ENCODE measurements at places on chromosomes 2 and 18. TPM values are rescaled to one million over a fixed set of nuclear protein-coding genes. Genes with fewer than 3 reads are reported as not detected.

TACR1 gene
- total RNA-seq, result 0.73 TPM

GRCh38 chr2:145715601-145716000 lies 1195.7 kb upstream of the ZEB2 start:
- no peaks in the 10 kb centered on the region for H3K27me3 ChIP-seq
- DNase-seq, result no peak
- no peaks in the 10 kb centered on the region for H3K36me3 ChIP-seq
- no peaks in the 10 kb centered on the region for H3K4me1 ChIP-seq
- H3K4me3 ChIP-seq, result no peak overlapping the region
- H3K27ac ChIP-seq, result no peak overlapping the region

- no peak overlapping the region for H3K4me3 ChIP-seq
- no peaks in the 10 kb centered on the region for H3K27me3 ChIP-seq
- H3K27ac ChIP-seq, result no peak overlapping the region
- H3K4me1 ChIP-seq, result no peaks in the 10 kb centered on the region
- peaks cover 15% of the 10 kb centered on the region for H3K36me3 ChIP-seq
Observed at GRCh38 chr18:730692-731091, 18.3 kb upstream of the ENOSF1 start.

GRCh38 chr2:218005486-218005885 lies 2.7 kb upstream of the TNS1 start:
- no peaks in the 10 kb centered on the region for H3K36me3 ChIP-seq
- no peak overlapping the region for H3K4me3 ChIP-seq
- no peak overlapping the region for H3K27ac ChIP-seq
- peaks cover 12% of the 10 kb centered on the region for H3K27me3 ChIP-seq
- H3K4me1 ChIP-seq, result peaks cover 15% of the 10 kb centered on the region

DNA sequence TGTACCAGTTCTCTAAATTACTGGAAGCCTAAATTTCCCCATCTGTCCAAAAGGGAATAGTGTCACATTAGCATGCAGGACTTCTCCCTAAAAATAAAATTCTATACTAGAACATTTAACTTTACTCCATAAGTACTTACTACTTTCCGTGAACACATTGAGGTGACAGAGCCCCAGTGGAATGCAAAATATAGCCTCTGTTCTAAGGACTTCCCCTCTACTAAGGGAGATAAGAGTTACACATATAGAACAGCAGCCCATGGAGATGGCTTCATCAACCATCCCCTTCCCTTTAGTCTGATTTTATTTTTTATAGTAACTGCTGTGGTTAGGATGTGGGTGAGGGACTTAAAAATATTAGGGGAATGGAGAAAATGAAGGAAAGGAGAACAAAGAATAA lies 68.9 kb upstream of the STPG4 start:
- no peak overlapping the region for H3K27ac ChIP-seq
- no peaks in the 10 kb centered on the region for H3K36me3 ChIP-seq
- H3K4me1 ChIP-seq, result peaks cover 36% of the 10 kb centered on the region
- no peak overlapping the region for H3K4me3 ChIP-seq
- H3K27me3 ChIP-seq, result no peaks in the 10 kb centered on the region

CD302 gene
- 32.5 TPM for total RNA-seq

DNA sequence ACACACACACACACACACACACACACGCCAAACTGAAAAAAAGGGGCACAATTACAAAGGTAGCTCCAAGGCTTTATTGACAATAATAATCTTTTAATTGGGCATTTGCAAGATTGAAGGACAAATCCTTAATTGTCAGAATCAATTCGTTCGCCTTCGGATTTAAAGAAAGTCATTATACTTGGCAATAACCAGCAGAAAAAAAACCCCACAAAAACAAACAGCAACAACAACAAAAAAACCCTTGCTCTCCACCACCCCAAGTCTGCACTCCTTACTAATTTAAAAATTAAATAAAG lies 1.8 kb upstream of the HOXD8 start:
- H3K4me1 ChIP-seq, result peaks cover 52% of the 10 kb centered on the region
- no peaks in the 10 kb centered on the region for H3K36me3 ChIP-seq
- H3K27me3 ChIP-seq, result peaks cover 93% of the 10 kb centered on the region
- DNase-seq, result no peak

GRCh38 chr2:69945441-69945840 lies 16.0 kb downstream of the ASPRV1 start:
- peak overlapping the region; percentile 49 for H3K27ac ChIP-seq
- DNase-seq, result peak; percentile 42
- H3K27me3 ChIP-seq, result peaks cover 10% of the 10 kb centered on the region
- peaks cover 10% of the 10 kb centered on the region for H3K4me1 ChIP-seq
- peaks cover 37% of the 10 kb centered on the region for H3K36me3 ChIP-seq
- no peak overlapping the region for H3K4me3 ChIP-seq

GRCh38 chr2:152791979-152792378 lies 73.6 kb downstream of the ARL6IP6 start:
- no peak overlapping the region for H3K4me3 ChIP-seq
- H3K27me3 ChIP-seq, result no peaks in the 10 kb centered on the region
- H3K4me1 ChIP-seq, result no peaks in the 10 kb centered on the region
- peak; percentile 10 for DNase-seq

Data from stomach (tissue), 19 donors.